ENCODE measurements at places on chromosomes 5 and 9.

DNA sequence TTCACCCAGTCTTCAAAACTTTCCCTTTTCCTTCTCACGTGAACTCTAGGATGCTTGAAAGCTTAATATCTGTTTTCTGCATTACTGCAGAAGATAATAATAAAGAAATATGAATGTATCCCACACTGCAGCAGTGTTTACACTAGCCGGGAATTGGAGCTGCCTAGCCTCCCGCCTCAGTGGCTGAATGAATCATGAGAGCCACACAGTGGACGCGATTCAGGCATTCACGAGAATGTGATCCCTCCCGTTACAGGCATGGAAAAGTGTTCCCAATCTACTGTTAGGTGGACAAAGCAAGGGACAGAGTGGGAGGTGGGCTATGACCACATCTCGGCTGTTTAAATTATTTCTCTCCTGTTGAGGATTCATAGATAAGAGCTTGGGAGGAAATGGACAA, 69.4 kb upstream of the CTSL start:
- H3K27me3 ChIP-seq: no peaks in the 10 kb centered on the region
- H3K36me3 ChIP-seq: peaks cover 22% of the 10 kb centered on the region
- H3K4me1 ChIP-seq: peaks cover 11% of the 10 kb centered on the region
- H3K4me3 ChIP-seq: no peak overlapping the region
- peak overlapping the region; percentile 15 for H3K27ac ChIP-seq

DNA sequence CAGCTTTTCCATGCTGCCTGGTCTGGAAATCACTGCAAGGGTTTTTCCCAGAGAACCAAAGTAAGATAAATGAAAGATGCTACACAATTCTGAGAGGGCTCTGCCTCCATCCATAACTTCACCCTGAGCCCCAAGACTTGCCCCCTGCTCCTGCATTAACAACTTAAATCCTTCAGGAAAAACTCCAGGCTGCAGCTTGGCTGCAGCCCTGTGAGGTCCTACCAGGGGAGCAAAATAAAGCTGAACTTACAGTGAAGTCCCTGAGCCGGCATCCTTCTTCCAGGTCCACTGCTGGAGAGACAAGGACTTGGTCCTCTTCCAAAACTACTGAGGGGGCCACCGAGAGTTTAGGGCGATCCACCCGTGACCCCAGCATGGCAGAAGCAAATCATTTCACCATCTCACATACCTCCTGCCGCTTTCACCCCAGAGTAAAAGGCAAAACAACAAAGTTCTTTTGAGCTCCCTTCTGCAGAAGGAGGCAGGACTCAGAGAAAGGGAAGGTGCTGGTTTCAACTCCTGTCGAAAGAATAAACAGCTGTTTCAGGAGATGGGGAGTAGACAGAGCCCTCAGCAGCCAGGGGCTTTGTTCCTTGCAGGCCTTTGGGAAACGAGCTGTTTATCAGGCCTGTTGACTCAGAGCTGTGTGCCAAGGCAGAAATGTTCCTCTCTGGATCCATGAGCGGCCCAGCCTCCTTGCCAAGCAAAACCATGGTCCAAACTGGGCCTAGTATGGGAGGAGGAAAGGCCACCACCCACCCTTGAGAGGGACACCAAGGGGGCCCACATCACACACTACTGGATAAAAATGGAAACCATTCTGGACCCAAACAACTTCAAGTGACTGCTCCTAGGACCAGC, 20.6 kb downstream of the GGTA1 start:
- no peak overlapping the region for H3K4me3 ChIP-seq
- DNase-seq: no peak
- peaks cover 15% of the 10 kb centered on the region for H3K4me1 ChIP-seq

DNA sequence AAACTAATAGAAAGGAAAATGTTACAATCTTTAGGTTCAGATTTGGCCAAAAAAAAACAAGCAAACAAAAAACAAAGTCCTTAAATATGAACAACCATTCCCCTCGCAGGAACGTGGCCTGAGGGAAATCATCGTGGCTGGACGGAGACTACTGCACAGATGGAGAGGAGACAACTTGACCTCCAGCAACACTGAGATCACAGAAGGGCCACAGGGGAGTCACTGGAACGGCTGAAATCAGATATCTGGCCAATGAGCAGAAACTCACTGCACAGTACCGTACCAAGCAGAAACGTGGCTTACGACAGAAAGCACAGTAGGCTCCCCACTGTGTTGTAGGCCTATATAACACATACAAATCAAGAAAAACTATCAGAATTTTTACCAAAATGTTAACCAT, 27.7 kb downstream of the CAMSAP1 start:
- H3K4me1 ChIP-seq: no peaks in the 10 kb centered on the region
- H3K27me3 ChIP-seq: no peaks in the 10 kb centered on the region
- DNase-seq: no peak
- no peak overlapping the region for H3K4me3 ChIP-seq
- no peak overlapping the region for H3K27ac ChIP-seq
- no peaks in the 10 kb centered on the region for H3K36me3 ChIP-seq

DNA sequence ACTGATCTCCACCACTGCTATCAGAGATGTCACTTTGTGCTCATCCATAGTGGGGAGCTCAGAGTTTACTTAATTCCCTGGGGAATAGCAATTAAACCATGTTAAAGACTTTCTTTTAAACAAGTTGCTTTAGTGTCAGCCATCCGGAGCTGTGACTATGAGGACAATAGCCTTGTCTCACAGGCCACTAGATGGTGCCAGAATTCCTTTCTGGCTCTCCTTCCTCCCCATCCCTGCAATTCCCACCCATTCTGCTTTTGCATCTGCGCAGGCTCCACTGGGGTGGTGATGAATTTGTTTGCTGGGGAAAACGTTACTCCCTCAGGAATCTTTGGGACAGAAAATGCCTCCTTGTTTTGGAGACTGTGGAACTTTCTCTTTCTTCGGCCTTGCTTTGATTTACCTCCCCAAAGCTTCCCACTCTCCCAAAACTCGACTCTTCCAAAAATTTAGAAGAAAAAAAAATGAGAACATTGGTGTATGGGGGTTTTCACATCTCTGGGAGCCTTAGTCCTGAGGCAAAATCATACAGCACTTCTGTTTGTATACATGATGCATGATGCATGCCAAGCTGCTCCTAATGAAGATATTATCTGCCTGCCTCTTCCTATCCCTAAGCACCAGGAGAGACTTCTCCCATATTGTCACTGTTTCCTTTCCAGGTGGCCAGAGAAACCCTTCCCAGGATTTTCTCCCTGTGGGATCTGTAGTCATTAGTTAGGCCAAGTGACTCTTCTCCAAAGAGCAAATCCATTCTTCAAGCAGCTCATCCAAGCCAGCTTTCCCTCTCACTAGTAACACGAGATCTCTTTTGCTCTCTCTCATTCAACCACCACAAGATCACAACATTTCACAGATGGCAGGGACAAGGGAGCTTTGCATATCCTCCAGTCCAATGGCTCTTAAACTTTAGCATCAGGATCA, 466.1 kb downstream of the TLR4 start:
- no peak overlapping the region for H3K27ac ChIP-seq
- H3K36me3 ChIP-seq: no peaks in the 10 kb centered on the region
- peak; percentile 50 for DNase-seq

DNA sequence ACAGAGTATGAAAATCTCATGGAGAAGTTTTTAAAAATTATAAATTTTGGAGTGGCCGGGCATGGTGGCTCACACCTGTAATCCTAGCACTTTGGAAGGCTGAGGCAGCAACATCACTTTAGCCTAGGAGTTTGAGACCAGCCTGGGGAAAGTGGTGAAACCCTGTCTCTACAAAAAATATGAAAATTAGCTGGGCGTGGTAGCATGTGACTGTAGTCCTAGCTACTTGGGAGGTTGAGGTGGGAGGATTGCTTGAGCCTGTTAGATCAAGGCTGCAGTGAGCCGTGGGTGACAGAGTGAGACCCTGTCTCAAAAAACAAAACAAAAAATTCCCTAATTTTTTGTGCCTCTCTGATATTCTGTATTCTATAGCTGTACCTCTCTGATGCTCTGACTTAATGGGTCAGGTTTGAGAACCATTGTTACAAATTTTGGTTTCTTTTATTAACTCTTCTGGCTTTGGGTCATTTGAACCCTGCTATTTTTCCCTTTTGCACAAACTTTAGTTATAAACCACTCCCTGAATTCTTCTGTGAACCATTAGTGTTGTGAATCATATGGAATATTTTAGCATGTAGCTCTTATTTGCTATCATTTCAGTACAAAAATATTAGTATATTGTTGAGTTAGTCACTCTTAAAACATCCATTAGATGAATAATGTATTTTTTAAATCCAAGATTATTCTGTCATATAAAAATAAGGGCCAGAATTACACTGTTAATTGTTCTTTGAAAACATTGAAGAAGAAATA, 51.0 kb downstream of the FER start:
- H3K4me3 ChIP-seq: no peak overlapping the region
- peaks cover 12% of the 10 kb centered on the region for H3K36me3 ChIP-seq
- no peaks in the 10 kb centered on the region for H3K27me3 ChIP-seq
- DNase-seq: no peak
- H3K27ac ChIP-seq: no peak overlapping the region
- no peaks in the 10 kb centered on the region for H3K4me1 ChIP-seq

- no peaks in the 10 kb centered on the region for H3K36me3 ChIP-seq
- H3K4me1 ChIP-seq: peaks cover 2% of the 10 kb centered on the region
- no peaks in the 10 kb centered on the region for H3K27me3 ChIP-seq
- H3K27ac ChIP-seq: no peak overlapping the region
- DNase-seq: no peak
Measured at GRCh38 chr9:82606071-82606470, 456.9 kb downstream of the RASEF start.

DNA sequence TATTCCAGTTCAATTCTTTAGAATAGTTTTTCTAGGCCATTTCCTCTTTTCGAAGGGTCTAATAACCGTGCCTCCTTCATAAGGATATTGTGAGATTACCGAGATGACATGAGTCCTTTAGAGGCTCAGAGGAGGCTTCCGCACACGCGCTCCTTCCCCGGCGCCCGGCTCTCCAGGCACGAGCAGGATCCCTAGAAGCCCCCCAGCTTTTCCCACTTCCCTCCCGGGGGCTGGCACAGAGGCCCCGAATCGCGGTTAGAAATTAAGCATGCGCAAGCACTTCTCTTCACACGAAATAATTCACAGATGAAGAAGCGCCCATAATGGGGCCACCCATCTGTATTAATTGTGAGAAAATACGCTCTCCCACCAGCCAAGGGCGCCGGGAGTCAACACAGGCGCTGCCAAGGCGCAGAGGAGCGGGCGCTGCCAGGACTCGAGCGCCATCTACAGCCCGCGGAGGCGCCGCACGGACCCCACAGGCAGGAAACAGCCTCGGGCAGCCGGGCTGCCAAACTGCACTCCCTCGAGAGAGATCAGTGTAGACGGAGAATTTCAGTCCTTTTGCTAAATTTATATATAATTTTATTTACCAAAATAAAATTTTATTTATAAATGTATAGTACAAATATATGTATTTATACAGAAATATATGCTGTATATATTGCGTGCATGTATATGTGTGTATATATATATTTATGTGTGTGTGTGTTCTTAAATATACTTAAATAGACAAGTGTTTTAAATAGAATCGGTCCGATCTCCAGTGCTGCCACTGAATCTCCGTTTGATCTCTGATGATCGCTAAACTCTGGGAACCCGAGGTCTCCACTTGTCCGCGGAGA, 258.1 kb upstream of the NFIL3 start:
- peaks cover 3% of the 10 kb centered on the region for H3K4me1 ChIP-seq
- no peaks in the 10 kb centered on the region for H3K36me3 ChIP-seq
- H3K27ac ChIP-seq: no peak overlapping the region
- peak; percentile 90 for DNase-seq

- no peak overlapping the region for H3K4me3 ChIP-seq
- peak; percentile 62 for DNase-seq
- H3K4me1 ChIP-seq: peaks cover 5% of the 10 kb centered on the region
- H3K27me3 ChIP-seq: no peaks in the 10 kb centered on the region
Measured at GRCh38 chr5:54249210-54250028, 61.0 kb downstream of the ARL15 start.

DNA sequence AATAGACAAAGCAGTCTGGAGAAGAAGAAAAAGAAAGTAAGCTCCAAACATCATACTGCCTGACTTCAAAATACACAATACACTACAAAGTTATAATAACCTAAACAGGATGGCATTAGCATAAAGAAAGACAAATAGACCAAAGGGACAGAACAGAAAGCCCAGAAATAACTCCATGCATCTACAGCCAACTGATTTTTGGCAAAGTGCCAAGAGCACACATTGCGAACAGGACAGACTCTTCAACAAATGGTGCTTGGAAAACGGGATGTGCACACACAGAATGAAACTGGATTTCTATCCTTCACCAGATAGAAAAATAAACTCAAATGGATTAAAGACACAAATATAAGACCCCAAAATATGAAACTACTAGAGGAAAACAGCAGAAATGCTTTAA, 66.6 kb upstream of the SPATA31E1 start:
- peak; percentile 78 for DNase-seq
- H3K36me3 ChIP-seq: no peaks in the 10 kb centered on the region
- no peak overlapping the region for H3K4me3 ChIP-seq
- H3K27ac ChIP-seq: no peak overlapping the region
- no peaks in the 10 kb centered on the region for H3K27me3 ChIP-seq

GRCh38 chr5:69492923-69493395, 369 bp downstream of the OCLN start:
- no peaks in the 10 kb centered on the region for H3K4me1 ChIP-seq
- H3K27ac ChIP-seq: peak overlapping the region; percentile 98
- H3K27me3 ChIP-seq: peaks cover 42% of the 10 kb centered on the region
- DNase-seq: peak; percentile 38
- H3K4me3 ChIP-seq: peak overlapping the region; percentile 81

GRCh38 chr9:614431-614830, 227.1 kb upstream of the DMRT1 start:
- H3K36me3 ChIP-seq: no peaks in the 10 kb centered on the region
- H3K4me3 ChIP-seq: no peak overlapping the region
- H3K27me3 ChIP-seq: no peaks in the 10 kb centered on the region
- H3K4me1 ChIP-seq: no peaks in the 10 kb centered on the region
- no peak overlapping the region for H3K27ac ChIP-seq
- DNase-seq: no peak

DNA sequence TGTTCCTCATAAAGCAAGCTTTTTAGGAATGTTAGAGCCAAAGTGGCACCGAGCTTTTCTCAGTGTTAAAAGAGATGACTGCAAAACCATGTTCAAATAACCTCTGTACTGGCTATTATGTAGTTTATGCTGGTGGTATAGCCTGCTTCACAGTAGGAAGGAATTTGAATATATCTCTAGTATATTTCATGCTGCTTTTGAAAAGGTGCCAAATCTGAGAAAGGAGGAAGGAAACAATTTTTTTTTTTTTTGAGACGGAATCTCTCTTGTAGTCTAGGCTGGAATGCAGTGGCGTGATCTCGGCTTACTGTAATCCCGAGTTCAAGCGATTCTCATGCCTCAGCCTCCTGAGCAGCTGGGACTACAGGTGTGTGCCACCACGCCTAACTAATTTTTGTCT, 13.5 kb downstream of the CREBRF start:
- H3K27me3 ChIP-seq: no peaks in the 10 kb centered on the region
- DNase-seq: no peak
- H3K4me3 ChIP-seq: no peak overlapping the region

- H3K36me3 ChIP-seq: peaks cover 14% of the 10 kb centered on the region
- no peak for DNase-seq
- peaks cover 16% of the 10 kb centered on the region for H3K4me1 ChIP-seq
- no peaks in the 10 kb centered on the region for H3K27me3 ChIP-seq
- H3K4me3 ChIP-seq: no peak overlapping the region
Measured at GRCh38 chr9:37969130-37969529, 65.2 kb upstream of the SLC25A51 start.

Data from lung (tissue), 17 donors.